ENCODE measurements at places on chromosomes 12 and 14.

GRCh38 chr14:104431929-104432541 lies 147.5 kb upstream of the C14orf180 start:
- no peak for DNase-seq

- no peak for DNase-seq
Observed at GRCh38 chr12:6919588-6919987, 5.2 kb downstream of the ENO2 start.

- DNase-seq, result no peak
Observed at GRCh38 chr12:124125203-124125871, 152.3 kb downstream of the ZNF664 start.

- no peak for DNase-seq
Observed at GRCh38 chr12:28040246-28040645, 67.7 kb upstream of the PTHLH start.

DNA sequence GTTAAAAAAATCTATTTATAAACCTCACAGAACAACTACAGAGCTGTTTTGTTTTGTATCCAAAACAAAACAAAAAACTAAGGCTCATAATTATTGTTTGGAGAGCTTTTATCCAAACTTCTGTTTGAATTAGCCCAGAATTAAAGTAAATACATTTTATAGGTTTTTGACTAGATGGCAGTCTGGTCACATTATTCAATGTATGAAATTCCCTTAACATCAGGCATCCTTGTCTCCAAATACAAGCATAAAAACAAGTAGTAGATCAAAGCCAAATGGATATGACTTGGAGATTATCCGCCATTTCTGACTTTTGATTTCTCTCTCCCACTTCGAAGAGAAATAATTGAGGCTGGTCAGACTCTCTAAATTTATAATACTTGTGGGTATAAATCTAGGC lies 63.5 kb downstream of the SLC38A1 start:
- no peak for DNase-seq
